ENCODE measurements at places on chromosomes 3 and 15. TPM values are rescaled to one million over a fixed set of nuclear protein-coding genes. Genes with fewer than 3 reads are reported as not detected.

DNA sequence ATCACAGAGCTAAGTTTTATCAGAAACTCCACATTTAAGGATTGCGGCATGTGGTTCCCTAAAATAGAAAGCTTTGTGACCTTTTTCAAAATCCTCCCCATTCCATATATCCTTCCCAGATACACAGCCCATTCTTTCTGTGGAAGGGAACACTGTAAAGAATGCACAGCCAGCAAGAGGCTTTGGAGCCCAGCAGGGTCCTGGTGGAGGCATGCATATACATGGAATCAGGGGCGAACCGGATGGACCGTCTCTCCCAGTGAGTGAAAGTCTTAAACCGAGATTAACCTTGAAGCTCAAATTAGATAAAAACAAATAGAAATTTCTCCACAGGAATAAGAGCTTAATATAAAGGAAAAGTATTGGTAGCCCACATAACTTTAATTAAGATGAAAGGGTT, 436.2 kb upstream of the MDFIC2 start:
- DNase-seq = no peak
- no peaks in the 10 kb centered on the region for H3K36me3 ChIP-seq
- no peaks in the 10 kb centered on the region for H3K27me3 ChIP-seq
- no peaks in the 10 kb centered on the region for H3K4me1 ChIP-seq
- H3K27ac ChIP-seq = no peak overlapping the region

DNA sequence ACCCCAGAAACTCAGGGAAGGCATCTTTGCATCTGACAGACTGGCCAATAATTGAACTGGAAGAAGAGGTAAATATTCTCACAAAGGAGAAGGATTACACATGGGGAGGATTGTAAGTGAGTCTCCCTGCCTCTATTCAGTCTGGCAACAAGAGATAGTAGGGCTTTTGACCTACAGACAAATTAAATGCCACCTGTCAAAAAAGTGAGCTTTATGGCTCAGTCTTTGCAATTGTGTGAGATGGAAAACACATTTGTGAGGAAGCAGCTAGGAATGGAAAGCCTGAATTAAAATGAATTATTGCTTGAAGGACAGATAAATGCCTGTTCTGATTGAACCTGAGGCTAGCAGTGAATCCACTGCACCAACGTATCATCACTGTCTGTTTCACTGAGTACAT, 173.3 kb upstream of the GOLIM4 start:
- no peaks in the 10 kb centered on the region for H3K27me3 ChIP-seq
- H3K36me3 ChIP-seq = no peaks in the 10 kb centered on the region
- no peaks in the 10 kb centered on the region for H3K4me1 ChIP-seq

DNA sequence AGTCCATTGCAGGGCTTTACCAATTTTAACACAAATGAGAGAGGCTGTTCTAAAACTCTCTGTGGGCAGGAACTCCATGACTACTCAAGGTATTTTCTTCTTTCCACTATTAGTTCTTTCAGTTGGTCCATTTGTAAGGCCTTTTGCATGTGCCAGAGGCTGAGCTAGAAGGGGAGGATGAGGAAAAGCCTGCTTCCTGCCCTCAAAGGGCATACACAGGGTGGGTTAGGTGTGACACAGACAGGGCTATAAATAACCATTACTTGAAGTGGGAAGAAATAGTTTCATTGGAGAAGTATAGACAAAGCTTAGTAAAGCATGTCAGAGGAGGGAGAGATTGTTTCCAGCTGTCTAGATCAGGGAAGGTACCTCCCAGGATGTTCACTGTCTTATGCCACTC, 52.1 kb upstream of the PRTG start:
- H3K36me3 ChIP-seq = no peaks in the 10 kb centered on the region
- H3K4me3 ChIP-seq = no peak overlapping the region
- DNase-seq = no peak
- H3K27me3 ChIP-seq = no peaks in the 10 kb centered on the region
- H3K4me1 ChIP-seq = no peaks in the 10 kb centered on the region
- H3K27ac ChIP-seq = no peak overlapping the region

The CCDC50 gene
- total RNA-seq = 44.3 TPM

DNA sequence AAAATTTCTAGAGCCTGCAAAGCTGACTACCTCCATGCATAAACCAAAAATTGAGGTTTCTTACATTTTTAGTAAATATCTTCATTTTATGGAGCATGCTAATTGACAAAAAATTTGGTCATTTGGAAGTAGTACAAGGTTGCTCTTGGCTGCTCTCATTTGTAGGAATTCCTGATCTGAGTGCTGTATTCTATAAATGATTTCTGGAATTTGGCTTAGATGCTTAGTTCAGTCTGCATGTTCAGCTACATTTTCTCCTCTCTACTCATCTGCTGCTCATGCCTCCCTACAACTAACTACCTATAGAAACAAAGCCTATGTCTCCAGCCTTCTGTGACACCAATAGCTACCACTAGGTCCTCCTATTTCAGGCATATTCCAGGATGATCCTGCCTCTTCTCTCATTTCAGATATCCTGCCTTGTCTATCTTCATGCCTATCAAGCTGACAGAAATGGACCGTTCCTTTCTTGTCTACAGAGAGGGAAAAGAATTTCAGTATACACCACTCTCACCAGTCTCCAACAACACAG, 901.1 kb downstream of the TBL1XR1 start:
- H3K4me3 ChIP-seq = no peak overlapping the region
- DNase-seq = no peak
- no peaks in the 10 kb centered on the region for H3K27me3 ChIP-seq
- H3K27ac ChIP-seq = no peak overlapping the region

DNA sequence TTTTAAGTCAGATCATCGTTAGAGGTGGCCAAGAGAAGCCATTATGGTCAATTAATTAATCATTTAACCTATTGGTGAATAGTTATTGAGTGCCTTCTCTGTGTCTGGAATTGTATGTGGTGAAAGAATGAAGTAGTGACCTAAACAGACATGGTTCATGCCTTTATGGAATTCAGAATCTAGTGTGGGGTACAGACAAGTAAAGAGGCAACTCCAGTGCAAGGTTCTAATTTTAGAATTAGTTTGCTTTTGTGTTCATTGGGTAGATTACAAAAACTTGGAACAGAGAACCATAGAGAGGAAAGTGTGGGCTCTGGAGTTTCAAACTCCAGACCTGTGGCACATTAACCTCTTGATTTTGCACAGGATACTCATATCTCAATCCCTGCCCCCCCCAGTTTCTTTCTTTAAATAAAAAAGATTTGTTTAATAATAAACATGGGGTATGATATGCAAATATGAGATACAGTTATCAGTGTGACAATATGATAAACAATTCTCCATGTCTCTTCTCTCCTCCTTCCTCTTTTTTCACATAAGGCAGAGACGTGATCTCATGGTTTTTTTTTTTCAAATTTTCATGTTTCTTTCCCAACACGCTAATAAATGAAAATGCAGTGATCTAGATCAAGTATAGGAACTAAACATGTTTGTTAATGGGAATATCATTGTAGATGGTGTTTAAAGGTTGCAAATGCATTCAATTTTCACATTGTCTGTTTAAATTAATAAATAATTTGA, 117.9 kb downstream of the MITF start:
- no peak for DNase-seq
- no peak overlapping the region for H3K27ac ChIP-seq
- no peaks in the 10 kb centered on the region for H3K4me1 ChIP-seq
- H3K4me3 ChIP-seq = no peak overlapping the region

- H3K4me1 ChIP-seq = no peaks in the 10 kb centered on the region
- H3K27ac ChIP-seq = no peak overlapping the region
- H3K4me3 ChIP-seq = no peak overlapping the region
- no peak for DNase-seq
These were observed 510.2 kb upstream of the MDFIC2 start for GRCh38 chr3:70822669-70823068.

The C3orf52 gene
- total RNA-seq = 3.4 TPM

DNA sequence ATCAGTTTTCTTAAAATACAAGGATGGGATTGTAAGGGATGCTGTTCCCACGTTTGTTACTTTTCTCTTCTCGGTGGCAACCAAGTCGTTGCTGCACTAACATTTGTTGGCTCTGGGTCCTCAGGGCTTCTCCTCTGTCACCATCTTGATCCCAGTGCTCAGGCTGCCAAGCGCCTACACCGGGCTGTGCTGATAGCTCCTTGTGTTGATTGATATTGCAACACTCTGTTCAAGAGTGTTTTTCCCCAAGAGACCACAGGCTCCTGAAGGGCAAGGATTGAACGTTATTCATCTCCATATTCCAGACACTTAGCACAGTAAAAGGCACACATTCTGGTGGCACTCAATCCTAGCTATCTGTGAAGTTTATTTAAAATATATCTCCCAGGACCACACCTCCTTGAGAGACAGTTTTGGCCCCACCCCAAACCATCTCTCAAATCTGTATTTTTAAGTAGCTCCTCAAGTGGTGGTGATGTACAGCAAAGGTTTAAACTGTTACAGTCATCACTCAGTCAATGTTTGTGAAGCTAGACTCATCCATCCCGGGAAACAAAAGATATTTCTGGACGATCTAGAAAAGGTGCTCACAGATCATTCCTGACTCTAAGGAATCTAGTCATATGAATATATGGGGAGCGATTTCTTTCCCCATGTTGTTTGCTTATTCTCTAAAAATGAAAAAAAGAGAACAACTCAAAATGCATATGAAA, 38.5 kb upstream of the FOXP1 start:
- H3K27ac ChIP-seq = no peak overlapping the region
- H3K36me3 ChIP-seq = no peaks in the 10 kb centered on the region
- no peaks in the 10 kb centered on the region for H3K4me1 ChIP-seq
- DNase-seq = no peak

DNA sequence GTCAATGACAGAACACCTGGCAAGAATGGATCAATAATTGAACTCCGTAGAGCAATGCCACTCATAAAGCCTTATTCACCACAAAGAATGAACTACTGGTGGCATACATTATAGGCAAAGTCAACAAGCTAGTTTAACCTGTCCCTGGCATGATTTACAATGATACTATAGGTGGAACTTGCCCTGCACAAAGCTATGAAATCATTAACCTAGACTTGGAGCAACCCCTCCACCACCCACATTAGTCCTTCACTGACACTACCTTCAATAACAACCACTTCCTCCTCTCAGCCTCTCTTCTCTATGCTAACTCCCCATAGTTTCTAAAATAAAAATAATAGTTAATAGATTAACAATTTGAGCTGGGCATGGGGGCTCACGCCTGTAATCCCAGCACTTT, 54.4 kb downstream of the ACAP2 start:
- H3K27ac ChIP-seq = no peak overlapping the region
- DNase-seq = no peak
- H3K4me1 ChIP-seq = no peaks in the 10 kb centered on the region
- H3K4me3 ChIP-seq = no peak overlapping the region
- no peaks in the 10 kb centered on the region for H3K27me3 ChIP-seq

The CAMP gene
- 0.22 TPM for total RNA-seq

The LSMEM2 gene
- not detected for total RNA-seq

DNA sequence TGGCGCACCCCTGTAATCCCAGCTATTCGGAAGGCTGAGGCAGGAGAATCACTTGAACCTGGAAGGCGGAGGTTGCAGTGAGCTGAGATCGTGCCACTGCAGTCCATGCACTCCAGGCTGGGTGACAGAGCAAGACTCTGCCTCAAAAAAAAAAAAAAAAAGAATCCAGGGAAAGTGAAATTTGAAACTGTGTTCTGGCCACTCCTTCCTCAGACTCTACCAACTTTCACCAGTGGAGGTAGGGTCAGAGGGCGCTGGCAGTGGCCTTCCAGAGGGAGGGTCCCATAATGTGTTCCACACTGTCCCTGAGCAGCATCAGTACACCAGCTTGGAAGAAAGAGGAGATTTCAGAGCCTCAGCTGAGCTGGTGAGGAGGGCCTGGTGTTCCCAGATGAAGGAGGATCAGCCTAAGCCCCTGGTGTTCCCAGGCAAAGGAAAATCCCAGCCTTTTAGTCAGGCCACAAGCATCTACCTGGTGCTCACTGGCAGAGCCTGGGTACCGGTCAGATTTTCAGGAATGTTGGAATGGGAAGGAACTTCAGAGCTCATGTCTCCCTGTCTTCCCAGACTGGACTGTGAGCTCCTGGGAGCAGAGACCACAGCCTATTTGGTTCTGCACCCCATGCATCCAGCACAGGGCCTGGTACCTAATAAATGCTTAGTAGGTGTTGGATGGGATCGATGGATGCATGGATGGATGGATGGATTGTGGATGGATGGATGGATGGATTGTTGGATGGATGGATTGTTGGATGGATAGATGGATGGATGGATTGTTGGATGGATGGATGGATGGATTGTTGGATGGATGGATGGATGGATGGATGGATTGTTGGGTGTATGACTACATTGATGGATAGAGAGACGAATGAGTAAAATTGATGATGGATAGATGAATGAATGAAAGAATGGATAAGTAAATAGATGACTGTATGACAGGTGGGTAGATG, 117.9 kb downstream of the CORO2B start:
- DNase-seq = no peak
- H3K27ac ChIP-seq = no peak overlapping the region
- H3K36me3 ChIP-seq = no peaks in the 10 kb centered on the region
- H3K4me1 ChIP-seq = no peaks in the 10 kb centered on the region
- H3K27me3 ChIP-seq = peaks cover 5% of the 10 kb centered on the region

DNA sequence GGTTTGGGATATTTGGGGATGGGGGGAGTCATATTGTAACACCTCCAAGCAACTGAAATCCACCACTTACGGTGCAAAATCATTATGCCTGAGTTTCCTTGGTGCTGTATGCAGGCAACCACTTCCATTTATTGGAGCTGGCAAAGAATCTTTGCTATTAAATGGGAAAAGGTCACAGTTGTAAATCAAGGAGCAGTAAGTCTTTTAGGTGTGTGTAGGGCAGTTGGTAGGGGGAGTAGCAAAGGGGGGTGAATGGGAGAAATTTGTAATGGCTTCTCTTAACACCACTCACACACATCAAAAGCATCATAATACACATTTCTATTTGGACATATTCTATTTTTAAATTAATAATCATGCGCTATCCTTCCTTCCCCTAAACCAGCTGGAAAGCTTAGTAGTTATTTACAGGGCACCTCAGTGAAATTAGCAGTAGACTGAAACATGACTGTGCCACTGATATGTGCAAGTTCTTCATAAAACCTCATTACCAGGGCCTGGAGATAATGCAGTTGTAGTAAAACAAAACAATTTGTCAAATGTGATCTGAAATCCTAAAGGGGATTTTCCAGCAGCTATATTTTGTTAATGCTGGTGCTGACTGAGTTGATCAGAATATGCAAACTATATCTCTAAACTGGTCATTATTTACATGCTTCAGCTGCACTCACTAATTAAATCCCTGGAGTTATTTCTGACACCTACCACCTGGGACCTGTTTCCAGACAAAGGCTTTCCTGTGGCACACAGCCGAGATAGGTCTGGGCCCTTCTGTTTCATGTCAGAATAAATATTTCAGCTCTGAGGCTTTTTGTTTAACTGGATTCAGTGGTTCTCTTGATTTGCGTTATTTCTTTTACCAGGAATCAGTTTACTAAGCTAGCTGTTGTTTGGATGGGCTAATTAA, 90.1 kb downstream of the B3GALNT1 start:
- DNase-seq = no peak
- no peaks in the 10 kb centered on the region for H3K4me1 ChIP-seq
- H3K27ac ChIP-seq = no peak overlapping the region
- no peaks in the 10 kb centered on the region for H3K27me3 ChIP-seq

GRCh38 chr3:80983753-80984152, 777.7 kb downstream of the GBE1 start:
- no peak for DNase-seq
- no peak overlapping the region for H3K4me3 ChIP-seq
- H3K27me3 ChIP-seq = no peaks in the 10 kb centered on the region

All from K562 (cell line).